ENCODE measurements at places on chromosomes 3 and 15.

- DNase-seq = no peak
Observed at GRCh38 chr15:60616628-60617027, 137.7 kb upstream of the ICE2 start.

GRCh38 chr3:105811518-105812193 lies 57.2 kb downstream of the CBLB start:
- no peak for DNase-seq

DNA sequence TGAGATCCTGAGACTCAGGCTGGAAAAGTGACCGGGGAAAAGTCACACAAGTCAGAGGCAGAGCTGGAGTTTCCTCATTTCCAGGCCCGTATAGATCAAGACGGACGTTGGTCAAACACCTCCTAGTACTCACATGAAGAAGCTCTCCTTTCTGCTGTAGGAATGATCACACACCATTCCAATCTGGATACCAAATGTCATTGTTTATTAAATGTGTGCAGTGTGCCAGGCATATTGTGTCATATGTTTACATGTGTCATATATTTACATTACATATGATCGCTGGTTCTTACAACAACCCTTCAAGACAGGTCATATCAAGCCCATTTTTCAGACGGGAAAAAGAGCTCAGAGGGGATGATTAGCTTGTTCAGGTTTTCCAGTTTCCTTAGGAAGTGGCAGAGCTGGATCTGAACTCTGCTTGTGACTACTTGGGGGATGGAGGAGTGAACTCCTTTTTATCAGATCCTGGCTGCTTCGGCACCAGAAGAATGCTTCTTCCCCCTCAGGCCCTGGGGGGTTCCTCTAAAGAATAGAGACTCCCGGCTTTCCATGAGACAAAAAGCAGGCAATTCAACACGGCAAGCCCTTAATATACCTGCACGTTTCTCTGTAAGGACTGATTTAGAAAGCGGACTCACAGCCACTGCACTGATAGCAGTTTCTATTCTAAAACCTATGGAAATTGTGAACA lies 41.9 kb downstream of the FAM43A start:
- DNase-seq = no peak

GRCh38 chr3:127953091-127954035 lies 38.3 kb downstream of the KBTBD12 start:
- DNase-seq = no peak

DNA sequence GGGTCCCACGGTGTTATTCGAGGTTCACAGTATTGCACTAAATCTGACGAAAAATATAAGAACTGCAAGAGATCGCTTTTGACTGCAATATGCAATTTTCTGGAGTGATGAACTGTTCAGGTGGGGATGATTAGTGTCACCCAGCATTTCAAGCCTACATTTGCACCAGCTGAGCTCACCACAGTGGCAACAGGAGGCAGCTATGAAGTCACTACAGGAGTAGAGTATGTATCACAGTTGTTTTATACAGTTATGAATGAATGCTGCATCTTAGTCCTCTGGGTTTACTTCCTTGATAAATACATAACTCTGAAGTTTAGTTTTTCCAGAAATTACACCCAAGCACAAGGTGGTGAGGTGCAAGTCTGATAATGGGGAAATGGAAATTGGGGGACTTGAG lies 69.6 kb downstream of the CHSY1 start:
- DNase-seq = no peak

GRCh38 chr3:11991751-11992150 lies 12.4 kb upstream of the SYN2 start:
- no peak for DNase-seq

GRCh38 chr3:61780455-61781228 lies 219.3 kb downstream of the PTPRG start:
- no peak for DNase-seq

DNA sequence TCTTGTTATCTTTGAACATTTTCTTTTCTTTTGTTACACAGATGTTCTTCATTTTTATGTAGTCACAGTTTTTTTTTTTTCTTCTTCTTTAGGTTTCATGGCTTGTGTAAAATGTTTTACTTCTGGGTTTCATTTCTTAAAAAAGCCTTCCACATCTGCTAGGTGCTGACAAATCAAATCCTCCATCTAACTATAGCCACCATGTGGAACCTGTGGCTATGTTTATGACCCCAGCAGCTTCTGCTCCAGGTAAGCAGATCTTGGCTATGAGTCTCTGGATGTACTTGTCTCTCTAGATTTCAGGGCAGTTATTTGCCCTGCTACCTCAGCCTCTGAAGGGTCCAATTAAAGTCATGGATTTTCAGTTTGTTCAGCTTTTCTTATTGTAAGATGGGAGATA lies 44.5 kb downstream of the OXSM start:
- no peak for DNase-seq

GRCh38 chr3:112629425-112629824 lies 11.5 kb downstream of the CCDC80 start:
- no peak for DNase-seq

DNA sequence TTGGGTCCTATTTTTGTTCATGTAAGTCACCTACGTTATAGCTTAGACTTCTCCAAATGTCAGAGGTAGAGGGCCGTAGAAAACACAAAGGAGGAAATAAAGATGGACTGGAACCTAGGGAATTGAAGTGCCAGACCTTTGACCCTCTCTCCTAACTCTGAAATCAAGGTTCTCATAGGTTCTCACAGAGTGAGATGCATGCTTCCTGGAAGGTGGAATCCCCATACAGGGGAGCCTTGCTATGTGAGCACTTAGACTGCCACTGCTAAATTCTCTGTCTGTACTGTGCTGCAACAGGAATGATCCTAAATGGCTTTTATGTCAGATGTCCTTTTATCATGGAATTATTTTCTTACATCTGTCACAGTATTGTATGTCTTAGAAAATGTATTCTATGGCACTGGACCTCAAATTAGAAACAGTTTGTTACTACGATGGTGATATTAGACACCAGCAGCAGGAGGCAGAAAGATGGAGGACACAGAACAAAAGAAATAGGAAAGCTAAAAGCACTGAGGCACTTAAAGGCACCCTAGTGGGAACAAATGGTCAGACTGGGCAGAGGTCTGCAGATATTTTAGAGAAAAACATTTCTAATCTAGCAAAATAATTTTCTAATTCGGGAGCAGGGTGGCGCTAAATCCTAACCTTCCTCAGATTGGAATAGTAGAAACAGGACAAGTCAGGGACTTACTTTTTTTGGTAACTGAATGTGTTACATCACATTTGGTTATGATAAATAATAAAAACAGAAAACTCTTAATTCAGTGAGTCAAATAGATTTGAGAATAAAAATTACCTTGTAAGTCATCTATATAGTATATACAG lies 60.2 kb upstream of the CDAN1 start:
- DNase-seq = no peak

DNA sequence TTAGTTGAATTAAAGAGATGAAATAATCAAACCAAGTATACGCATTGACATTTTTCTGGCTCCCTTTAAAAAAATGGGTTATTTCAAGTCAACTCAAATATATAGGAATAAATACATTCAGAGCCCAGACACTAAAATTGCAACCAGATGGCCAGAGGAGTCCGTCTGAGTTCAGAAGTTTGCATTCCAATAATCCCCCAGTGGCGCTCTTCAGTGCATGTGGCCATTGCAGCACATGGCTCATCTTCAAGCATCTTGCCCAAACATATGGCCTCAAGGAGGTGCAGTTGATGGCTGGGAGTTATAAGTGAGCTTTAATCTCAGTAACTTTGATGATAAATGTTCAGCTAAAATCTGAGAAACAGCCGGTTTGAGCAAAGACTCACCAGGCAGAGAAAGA lies 295.8 kb upstream of the LRRN1 start:
- no peak for DNase-seq

GRCh38 chr3:119257654-119258410 lies 17.2 kb upstream of the B4GALT4 start:
- DNase-seq = no peak

DNA sequence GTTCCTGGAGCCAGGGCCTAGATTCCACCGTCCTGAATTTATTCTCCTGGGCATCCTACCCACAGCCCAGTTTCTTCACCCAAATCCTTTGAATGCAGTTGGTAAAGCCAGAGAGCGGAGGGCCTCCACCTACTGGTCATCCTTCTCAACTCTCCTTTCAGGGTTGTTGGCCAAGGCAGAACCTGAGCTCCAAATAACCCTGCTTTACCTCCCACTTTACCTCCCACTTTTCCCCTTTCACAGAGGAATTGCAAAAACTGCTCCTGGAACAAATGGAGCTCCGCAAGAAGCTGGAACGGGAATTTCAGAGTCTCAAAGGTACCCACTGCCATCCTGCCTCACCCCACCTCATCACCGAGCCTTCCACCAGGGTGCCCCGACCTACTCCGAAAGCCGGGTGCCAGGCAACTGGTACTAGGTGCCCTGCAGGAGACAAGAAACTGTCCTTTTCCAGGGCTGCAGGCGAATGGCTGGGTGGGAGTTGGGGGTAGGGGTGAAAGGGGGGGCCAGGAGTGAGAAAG lies 6.8 kb downstream of the SKOR1 start:
- no peak for DNase-seq

GRCh38 chr3:58013973-58014649 lies 5.9 kb downstream of the FLNB start:
- DNase-seq = no peak

GRCh38 chr3:36146404-36146803 lies 233.9 kb upstream of the STAC start:
- DNase-seq = no peak

- DNase-seq = no peak
Observed at GRCh38 chr3:111915905-111916304, 56.8 kb downstream of the PHLDB2 start.

DNA sequence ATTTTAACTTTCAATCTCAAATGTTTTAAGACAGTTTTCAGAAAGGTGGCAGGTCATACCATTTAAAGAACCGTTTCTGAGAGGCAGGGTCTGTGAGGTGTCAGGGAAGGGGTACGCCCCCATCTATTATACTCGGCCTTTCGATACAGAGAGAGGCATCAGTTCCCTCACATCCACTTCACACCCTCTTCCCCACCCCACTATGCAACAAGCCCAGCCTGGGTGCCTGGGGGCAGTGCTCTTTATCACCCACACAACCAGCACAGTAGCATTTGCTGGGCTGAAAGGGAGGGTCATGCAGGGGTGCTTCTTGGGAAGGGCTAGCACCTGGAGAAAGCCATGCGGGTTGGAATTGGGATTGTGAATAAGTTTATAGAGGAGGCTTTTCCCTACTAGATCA lies 56.0 kb upstream of the KCNMB2 start:
- DNase-seq = no peak

- peak; percentile 32 for DNase-seq
Observed at GRCh38 chr3:129576514-129577352, 29.7 kb downstream of the PLXND1 start.

GRCh38 chr3:55605443-55606236 lies 118.5 kb upstream of the WNT5A start:
- DNase-seq = no peak

- DNase-seq = no peak
Observed at GRCh38 chr3:9238721-9239295, 10.6 kb downstream of the SRGAP3 start.

DNA sequence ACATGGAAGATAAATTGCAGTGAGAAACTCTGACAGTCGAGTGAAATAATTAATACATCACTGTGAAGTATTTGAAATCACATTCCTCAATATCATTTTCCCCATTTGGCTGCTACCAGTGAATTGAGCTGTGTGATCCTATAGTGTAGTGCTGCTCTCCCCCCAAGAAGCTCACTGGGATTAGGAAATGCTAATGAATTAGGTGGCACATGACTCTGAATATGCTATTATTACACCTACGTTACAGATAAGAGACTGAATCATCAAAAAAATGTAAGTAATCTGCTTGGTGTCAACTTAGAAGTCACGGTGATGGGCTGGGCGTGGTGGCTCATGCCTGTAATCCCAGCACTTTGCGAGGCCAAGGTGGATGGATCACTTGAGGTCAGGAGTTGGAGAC lies 34.7 kb upstream of the SYNM start:
- no peak for DNase-seq

- no peak for DNase-seq
Observed at GRCh38 chr15:36254426-36254825, 325.0 kb upstream of the CDIN1 start.

DNA sequence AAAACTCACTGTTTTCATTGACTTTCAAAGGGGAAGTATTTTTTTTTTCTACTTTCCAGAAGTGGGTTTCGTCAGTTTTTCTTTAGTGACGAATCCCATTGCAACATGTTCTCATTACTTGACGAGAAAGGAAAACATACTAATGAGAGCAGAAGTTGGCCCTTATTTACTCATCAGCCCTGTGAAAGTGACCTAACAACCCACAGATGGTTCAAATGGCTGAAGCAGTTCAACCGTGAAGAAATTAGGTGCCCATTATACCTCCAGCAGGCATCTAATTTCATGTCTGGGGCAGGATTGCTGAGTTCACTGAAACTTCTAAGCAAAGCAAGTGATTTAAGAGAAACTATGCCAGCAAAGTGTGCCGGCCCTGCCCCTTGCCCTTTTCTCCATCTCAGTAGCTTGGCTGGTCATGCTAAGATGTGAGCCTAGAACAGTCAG lies 9.0 kb downstream of the AQP9 start:
- DNase-seq = no peak

- DNase-seq = no peak
Observed at GRCh38 chr3:196753201-196753600, 13.5 kb downstream of the PAK2 start.

GRCh38 chr15:90588427-90588826 lies 58.7 kb downstream of the CRTC3 start:
- no peak for DNase-seq

- no peak for DNase-seq
Observed at GRCh38 chr3:52140769-52141168, 13.5 kb downstream of the POC1A start.

- no peak for DNase-seq
Observed at GRCh38 chr3:14441920-14442300, 39.5 kb downstream of the SLC6A6 start.

DNA sequence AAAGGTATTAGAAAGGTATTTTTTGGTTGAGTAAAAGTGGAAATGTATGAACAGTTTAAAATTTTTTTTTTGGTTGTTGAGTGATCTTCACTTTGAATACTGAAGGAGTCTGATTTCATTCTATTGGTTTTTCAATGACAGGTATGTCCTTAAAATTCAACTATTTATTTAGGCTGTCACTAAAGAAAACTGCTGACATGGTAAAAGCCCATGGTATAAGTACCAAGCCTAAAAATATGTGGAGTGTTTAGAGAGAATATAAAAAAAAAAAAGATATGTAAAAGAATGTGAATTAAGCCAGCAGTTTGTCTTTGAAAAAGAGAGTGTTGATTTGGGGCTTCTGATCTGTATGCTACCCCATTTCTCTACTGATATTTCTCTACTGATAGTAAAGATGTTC lies 90.3 kb upstream of the SUCLG2 start:
- no peak for DNase-seq

DNA sequence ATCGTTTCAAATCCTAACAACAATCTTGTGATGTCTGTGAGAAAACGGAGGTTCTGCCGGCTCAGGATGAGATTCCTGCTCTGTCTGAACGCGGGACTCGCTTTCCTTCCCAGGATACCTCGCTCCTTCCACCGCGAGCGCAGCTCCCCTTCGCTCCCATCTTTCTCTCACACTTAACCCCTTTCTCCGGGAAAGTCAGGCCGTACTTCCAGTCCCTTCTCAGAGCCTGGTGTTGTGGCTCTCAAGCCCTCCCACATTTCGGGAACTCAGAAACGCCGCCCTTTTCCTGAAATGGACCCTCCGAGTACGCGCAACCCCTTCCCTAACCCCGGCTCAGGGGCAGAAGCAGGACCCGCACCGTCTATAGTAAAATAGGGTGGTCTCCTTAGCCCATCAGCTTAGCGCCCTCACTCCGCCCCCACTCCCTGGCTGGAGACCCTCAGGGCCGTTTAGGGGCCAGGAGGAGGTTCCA lies 378 bp upstream of the FEM1B start:
- DNase-seq = no peak
